Renal cortical epithelial cell (primary cell): ENCODE measurements at places on chromosomes 12 and 14. TPM values are rescaled to one million over a fixed set of nuclear protein-coding genes. Genes with fewer than 3 reads are reported as not detected.

MMP19 gene
- total RNA-seq = 1.0 and 2.6 TPM in 2 replicates

PIWIL1 gene
- total RNA-seq = not detected in 2 replicates

TAS2R42 gene
- not detected in 2 replicates for total RNA-seq

CHST11 gene
- 14.9 and 20.6 TPM in 2 replicates for total RNA-seq

SIX1 gene
- total RNA-seq = 1.2 and 7.6 TPM in 2 replicates

PLCZ1 gene
- 0.69 TPM in 1 of 2 replicates, not detected in the other for total RNA-seq

PYM1 gene
- total RNA-seq = 30.0 and 38.7 TPM in 2 replicates

- DNase-seq = no peak
These were observed 4.8 kb downstream of the ITGA7 start for GRCh38 chr12:55702861-55703260.

- DNase-seq = peak; percentile 23
These were observed 85.8 kb downstream of the EXOC5 start for GRCh38 chr14:57182760-57183503.

DNA sequence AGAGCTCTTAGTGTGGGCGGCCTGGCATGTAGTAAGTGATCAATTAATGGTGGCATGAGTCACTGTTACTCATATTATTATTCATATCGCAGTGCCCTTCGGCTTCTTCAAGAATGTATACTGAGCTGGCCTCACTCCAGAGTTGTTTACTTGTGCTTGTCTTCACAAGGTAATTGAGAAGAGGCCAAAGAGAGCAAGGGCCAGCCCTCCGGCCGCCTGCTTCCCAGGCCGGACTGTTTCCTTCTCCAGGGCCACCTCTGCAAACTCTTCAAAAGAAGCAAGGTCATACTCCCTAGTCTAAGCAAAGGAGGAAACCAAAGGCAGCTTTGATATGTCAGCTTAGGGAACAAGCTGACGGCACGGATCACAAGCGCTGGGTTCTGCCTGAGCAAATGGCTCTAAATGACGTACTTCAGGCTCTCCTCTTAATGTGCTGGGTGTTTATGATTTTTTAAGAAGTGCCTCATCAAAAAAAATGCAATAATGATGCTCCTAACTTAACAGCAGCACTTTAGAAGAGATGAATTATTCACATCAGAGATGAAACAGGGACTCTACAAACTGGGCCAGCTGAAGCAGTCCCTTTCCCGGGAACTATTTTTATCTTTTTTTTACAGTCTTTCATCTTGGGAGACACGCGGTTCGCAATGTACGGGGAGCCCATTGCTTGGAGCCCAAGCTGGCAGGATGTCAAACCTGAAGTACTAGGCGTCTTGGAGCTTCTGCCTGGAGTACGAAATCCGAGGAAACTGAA lies 65.6 kb upstream of the DLK1 start:
- peak; percentile 7 for DNase-seq

DNA sequence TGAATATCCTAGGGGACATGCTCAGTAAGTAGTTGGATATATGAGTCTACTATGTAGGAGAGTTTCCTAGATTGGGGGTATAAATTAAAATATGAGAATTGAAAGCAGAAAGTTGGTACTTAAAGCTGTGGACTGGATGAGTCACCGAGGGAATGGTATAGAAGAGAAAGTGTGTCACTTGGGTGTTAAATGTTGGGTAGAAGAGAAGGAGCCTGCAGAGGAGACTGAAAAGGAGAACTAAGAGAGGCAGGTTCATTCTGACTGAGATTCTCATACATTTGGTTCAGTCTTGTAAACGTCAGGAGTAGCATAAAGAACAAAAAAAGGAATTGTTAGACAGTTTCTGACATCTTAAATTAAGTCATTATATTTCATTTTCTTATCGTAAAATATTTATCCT lies 19.9 kb downstream of the LRRC9 start:
- DNase-seq = no peak

DNA sequence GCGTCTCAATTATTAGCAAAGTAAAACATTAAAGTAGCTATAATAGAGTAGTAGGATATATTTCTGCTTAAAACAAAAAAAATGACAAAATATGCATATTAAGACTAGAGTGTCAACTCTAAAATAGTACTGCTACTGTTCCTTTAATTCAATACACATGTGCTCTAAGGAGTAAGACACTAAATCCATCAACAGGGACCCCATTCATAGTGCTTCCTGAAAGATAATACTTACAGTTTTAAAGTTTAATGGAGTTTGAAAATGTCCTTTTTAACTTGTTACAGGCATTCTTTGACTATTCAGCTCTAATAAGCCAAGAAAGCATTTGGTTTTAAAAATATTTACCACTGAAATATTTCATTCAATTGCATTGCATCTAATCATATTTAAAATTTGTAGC lies 145.2 kb downstream of the ADAMTS20 start:
- DNase-seq = no peak

DNA sequence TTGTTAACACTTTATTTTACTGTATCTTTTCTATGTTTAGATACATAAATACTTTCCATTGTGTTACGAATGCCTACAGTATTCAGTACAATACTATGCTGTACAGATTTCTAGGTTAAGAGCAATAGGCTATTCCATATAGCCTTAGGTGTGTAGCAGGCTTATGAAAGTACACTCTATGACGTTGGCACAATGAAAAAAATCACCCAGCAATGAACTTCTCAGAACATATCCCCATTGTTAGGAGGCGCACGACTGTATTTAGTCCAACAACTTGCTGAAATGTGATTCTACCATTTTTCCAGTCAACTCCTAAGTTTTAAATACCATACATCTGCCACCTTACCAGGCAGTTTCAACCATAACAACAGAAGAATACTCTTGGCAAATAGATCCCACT lies 1.8 kb downstream of the PARP11 start:
- DNase-seq = no peak

GRCh38 chr12:63149909-63150712 lies 890 bp downstream of the AVPR1A start:
- DNase-seq = no peak

- no peak for DNase-seq
These were observed 218.3 kb upstream of the CRY1 start for GRCh38 chr12:107311682-107312081.

DNA sequence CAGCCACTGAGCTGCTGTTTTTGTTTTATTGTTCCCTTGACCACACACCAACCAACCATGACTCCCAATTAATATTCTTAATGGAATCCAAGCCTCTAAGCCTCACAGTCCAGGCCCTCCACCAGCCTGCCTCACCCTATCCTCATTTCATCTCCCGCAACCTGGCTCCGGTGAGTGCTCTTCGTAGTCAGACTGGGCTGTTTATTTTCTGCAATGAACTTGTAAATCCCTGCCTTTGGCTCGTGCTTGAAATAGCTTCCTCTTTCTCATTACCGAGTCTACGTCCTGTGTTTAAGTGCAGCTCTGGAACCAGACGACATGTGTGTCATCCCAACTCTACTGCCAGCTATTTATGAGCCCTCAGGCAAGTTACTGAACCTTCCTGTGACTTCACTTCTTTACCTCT lies 12.4 kb upstream of the ETFBKMT start:
- DNase-seq = peak; percentile 83

- peak; percentile 96 for DNase-seq
These were observed 49.2 kb downstream of the TESPA1 start for GRCh38 chr12:54935235-54935951.

DNA sequence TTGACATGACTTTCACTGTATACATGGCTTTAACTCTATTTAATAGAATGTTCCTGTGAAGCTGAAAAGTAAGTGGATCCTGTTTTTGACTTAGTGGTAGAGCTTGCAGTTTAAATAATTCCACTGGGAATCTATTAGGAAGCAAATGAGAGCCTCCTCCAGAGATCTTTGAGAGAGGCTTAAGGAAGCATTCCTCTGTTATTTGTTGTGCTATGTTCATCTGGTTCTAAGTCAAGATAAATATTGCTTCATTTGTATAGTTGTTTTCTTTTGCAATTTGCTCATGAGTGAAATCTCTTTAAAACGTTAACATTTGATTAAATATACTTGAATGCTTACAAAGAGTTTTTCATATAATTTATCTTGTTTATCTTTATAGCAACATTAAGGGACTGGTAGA lies 70.4 kb downstream of the TMTC2 start:
- DNase-seq = no peak

- no peak for DNase-seq
These were observed 192.0 kb downstream of the MDGA2 start for GRCh38 chr14:47483449-47483848.

DNA sequence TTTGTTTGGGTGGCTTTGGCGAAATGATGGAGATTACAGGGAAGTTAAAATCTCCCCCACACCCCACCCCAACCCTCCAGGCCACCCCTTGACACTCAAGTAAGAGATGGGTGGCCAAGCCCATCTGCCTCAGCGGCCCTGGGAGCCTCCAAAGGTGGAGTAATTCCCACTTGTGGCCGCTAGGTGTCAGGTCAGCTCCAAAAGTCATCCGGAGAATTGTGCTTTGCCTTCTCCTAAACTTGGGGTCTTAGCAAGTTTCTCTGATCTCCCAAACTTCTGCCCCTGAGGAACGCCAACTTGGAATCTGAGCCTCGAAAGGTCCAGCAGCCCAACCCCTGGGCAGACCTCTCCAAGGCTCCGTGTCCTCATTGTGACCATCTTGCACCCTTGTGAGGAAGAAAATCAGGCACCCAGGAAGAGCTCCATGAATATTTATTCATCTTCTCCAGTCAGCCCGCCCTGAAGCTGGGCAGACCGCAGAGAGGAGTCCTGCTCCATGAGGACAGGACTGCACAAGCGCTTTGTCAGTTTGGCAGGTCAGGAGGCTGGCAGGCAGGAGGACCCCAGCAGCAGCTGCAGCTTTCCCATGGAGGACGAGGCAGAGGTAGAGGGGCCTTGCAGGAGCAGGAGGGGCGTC lies 46.7 kb downstream of the LRRC74A start:
- DNase-seq = peak; percentile 15

DNA sequence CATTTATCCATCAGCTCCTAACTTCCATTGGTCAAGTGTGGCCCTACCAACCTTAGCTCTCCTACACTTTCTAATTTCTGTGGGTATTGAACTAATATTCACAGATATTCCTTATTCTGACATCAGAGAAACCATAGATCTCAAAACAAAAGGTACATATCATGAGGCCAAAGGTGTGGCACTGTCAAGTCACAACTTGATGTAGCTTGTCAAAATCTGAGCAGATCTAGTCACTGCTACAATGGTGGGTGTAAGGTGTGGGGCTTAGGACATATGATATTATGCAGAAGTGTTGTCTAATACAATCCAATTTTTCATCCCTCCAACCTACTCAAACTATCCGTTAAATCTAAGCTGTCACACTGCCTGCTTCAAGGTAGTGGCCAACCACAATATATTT lies 114.0 kb upstream of the FAR2 start:
- DNase-seq = no peak

- no peak for DNase-seq
These were observed 14.2 kb upstream of the HELB start for GRCh38 chr12:66288121-66288520.
